ENCODE measurements at places on chromosomes 1 and 21.

- no peak for DNase-seq
These were observed 261.2 kb downstream of the RGS7 start for GRCh38 chr1:241095847-241096246.

DNA sequence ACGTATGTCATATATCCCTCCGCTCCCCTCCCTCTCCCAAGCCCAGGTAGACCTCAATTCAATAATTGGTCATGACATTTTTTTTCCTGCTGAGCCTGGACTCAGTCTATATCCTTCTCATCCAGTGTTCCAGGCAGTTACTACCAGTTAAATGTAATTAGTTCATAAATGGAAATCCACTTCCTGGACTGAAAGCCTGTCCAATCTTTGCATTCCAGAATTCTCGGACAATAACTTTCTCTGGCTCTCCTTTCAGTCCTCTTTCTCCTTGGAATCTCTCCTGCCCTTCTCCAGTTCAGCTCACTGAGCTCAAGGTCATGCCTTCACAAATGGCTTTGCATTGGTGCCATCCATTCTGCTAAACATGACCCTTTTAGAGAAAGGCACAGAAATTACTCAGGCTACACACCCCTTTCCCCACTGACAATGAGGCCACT is 34.8 kb downstream of the VWA5B1 start:
- DNase-seq: no peak

- DNase-seq: no peak
These were observed 673.4 kb upstream of the ADGRL4 start for GRCh38 chr1:79679916-79680315.

DNA sequence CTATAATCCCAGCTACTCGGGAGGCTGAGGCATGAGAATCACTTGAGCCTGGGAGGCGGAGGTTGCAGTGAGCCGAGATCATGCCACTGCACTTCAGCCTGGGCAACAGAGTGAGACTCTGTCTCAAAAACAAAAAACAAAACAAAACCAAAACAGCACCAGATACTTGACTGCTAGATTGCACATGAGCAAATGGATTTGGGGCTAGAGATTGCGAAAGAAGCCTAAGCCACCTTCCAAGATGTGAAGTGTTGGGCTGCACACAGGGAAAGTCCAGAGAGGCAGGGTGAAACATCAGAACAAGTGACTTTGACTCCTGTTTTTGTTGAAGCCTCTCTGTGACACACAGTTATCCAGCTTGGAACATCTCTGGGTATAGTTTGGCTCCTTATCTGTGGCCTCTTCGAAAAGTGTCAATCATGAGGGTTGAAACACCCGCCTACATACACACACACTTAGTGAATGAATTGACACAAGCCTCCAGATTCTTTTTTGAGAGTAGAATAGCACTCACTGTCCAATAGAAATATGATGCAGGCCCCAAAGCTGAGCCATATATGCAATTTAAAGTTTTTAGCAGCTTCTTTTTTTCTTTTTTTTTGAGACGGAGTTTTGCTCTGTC is 34.2 kb upstream of the GPR137B start:
- no peak for DNase-seq

DNA sequence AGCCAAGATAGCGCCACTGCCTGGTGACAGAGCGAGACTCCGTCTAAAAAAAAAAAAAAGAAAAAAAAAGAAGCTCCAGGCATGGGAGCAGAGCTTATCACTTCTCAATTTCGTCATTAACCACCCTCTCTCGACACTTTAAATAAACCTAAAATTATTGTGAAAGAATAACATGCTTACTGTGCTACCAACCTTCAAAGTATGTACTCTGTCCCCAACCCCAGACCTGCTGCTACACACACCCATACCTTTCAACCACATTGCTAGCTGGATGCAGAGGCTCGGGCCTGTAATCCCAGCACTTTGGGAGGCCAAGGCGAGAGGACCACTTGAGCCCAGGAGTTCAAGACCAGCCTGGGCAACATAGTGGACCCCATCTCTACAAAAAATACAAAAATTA is 38.7 kb downstream of the GNPAT start:
- no peak for DNase-seq

DNA sequence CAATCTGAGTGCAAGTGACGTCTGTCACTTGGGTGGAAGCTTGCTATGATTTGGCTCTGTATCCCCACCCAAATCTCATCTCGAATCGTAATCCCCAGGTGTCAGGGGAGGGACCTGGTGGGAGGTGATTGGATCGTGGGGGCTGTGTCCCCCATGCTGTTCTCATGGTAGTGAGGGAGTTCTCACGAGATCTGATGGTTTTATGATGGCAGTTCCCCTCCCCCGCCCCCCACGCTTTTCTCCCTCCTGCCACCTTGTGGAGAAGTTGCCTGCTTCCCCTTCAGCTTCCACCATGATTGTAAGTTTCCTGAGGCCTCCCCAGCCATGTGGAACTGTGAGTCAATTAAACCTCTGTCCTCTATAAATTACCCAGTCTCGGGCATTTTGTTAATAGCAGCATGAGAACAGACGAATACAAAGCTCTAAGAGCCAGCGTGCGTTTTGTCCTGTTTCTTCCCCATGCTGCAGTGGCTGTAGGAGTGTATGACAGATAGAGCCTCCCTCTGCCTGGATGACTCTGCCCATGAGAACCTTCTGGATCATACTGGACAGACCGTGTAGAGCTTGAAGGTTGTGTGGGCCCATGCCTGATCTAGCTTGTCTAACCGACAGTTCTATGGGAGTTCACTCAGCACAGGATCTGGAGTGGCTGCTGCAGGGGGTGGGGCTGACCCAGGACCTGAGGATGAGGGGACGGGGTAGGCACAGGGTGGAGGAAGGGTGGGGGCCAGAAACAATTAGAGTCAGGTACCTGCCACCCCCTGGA is 139.7 kb upstream of the ERRFI1 start:
- DNase-seq: no peak

GRCh38 chr21:44291078-44291935 is 5.6 kb downstream of the AIRE start:
- no peak for DNase-seq

GRCh38 chr1:5525597-5526384 is 466.4 kb downstream of the NPHP4 start:
- DNase-seq: no peak

DNA sequence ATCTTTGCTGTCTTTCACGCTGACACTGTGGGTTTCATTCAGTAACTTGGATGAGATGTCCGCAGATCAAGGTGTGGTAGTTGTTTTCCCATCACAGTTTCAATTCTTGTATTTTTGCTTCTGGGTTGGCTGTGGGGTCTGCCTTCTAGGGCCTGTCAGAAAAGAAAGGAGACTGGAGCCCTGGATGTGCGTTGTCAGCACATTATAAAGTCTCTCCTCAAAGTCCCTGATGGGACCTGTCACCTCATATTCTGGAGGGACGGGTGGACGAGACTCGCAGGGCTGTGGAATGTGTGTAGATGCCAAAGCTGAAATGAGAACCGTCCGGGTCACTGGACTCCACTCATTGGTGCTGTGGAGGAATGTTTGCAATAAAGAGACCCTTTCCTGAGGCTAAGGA is 11.3 kb downstream of the IGSF5 start:
- DNase-seq: no peak

- DNase-seq: no peak
These were observed 19.7 kb upstream of the GALNT2 start for GRCh38 chr1:230047114-230047865.

- DNase-seq: no peak
These were observed 2.3 kb upstream of the BATF3 start for GRCh38 chr1:212701910-212702309.

- no peak for DNase-seq
These were observed 402.7 kb upstream of the BRINP3 start for GRCh38 chr1:190880352-190880751.

GRCh38 chr1:56660293-56660692 is 15.2 kb downstream of the PRKAA2 start:
- no peak for DNase-seq

DNA sequence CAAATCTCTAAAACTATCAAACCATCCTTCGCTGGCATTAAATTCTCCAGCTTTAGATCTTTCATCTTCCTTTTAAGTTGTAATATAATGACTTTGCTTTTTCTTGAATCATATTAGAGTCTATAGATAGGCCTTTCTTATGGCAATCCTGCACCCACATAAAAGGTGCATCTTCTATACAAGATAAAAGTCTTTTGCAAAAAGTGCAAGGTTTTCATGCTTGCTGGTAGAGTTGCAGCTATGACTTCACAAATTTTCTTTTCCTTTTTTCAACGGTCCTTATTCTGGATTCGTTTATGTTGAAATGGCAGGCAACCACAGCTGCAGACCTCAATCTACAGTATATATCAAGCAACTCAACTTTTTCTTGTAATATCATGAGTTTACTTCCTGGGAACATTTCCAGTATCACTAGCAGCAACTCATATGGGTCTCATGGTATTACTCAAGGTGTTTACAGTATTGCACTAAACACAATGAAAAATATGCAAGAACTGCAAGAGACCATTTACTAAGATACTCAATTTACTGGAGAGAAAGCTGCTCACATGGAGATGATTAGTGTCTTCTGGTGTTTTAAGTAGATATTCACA is 22.1 kb downstream of the OMA1 start:
- no peak for DNase-seq

DNA sequence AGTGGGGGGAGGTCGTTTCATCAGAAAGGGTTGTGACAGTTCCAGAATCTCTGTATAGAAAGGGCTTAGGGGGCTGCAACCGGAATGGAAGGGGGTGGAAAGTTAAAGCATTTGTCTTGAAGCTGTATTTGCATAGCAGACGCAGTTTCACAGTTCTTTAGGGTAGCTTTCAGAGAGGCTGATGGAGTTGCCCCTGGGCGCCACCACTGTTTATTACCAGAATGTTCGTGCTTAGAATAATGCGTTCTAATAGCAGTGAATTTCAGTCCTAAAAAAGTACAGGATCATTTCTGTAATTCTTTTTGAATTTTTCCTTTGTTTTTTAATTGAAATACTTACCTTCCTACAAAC is 1.3 kb downstream of the EXO1 start:
- no peak for DNase-seq

DNA sequence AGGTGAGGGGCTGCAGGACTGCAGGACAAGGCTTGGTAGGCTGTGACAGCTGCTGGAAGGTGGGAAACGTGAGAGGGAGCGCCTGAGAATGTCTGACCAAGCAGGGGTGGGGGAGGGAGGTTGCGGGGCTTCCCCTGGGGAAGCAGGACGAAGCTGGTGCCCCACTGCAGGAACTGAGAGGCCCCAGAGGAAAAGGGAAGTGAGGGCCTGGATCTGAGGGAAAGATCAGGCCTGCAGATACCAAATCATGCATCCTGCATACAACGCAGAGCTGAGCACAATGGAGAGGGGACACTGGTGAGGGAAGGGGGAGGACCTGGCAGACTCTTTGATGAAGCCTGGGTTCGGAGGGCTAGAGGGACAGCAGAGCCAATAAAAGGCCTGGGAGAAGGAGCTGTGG is 65.7 kb upstream of the BACE2 start:
- no peak for DNase-seq

DNA sequence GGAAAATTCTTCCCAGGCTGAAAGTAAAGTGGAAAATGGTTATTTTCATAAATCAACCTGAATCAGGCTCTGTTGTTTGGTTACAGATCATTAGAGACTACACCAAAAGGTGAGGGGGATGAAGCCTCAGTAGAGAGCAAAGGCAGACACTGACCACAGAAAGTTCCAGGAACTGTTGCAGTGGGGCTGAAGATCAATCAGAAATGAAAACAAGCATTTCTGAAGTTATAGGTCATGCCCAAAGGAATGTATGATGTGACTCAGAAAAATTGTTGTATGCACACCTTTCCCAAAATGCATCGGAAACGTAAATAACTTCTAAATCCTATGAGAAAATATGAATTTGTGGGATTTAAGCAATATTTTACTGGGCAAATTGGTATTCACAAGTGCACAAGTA is 63.3 kb downstream of the FYB2 start:
- no peak for DNase-seq

- no peak for DNase-seq
These were observed 92.6 kb upstream of the NGF start for GRCh38 chr1:115430441-115431158.

DNA sequence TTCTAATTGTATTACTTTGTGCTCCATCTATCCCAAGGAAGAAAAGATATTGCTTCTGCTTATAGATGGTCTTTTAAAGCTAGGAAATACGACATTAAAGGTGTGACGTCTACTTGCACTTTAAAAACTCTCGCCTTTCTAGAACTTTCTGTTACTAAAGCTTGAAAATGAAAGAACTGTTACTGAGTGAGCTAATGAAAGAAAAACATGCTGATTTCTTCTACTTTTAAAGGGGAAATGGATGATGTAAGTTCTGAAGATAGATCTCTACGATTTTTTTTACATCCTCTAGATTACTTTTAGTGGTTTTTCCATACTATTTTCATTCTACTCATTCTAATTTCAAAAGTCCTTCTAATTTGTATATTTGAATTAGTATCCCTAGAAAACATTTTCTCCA is 387.5 kb downstream of the USP25 start:
- DNase-seq: no peak

DNA sequence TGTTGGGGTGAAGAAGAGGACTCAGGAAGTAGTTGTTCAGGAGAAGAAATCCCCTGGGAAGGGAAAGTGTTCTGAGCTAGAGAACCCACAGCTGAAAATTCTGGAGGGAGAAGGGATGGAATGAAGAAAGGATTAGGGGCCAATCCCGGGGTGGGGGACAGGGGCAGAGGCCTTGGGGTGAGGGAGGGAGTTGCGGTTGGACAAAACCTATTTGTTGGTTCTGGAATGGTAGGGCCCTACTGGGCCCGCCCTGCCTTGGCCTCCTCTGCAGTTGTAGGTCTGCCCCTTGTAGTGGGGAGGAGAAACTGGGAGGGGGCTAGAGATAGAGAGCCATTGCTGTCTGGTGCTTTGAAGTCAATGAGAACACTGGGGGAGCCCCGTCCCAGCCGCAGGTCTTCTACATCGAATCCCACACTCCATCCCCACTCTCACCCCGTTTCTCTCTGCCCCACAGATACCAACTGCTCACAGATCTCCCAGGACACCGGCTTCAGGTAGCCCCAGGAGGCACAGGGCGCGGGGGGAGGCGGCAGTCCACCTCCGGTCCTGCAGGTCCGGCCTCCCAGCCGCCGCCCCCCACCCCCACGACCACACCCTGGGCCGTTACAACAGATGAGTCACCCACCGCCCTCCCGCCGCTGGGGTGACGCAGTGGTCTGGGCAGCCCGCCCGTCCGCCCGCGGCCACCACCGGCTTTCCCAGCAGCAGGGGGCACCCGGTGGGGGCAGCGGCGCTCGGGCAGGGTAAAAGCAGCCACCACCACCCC is 1.1 kb downstream of the TAGLN2 start:
- peak; percentile 69 for DNase-seq

- DNase-seq: no peak
These were observed 54.2 kb downstream of the SEC16B start for GRCh38 chr1:177915641-177916040.

- no peak for DNase-seq
These were observed 70.3 kb upstream of the JAK1 start for GRCh38 chr1:65036570-65037051.

- no peak for DNase-seq
These were observed 7.0 kb upstream of the KCNJ15 start for GRCh38 chr21:38249696-38250278.

- no peak for DNase-seq
These were observed 50.7 kb upstream of the ST6GALNAC3 start for GRCh38 chr1:76023669-76024435.

- DNase-seq: no peak
These were observed 8.5 kb downstream of the MEX3A start for GRCh38 chr1:156073740-156074139.

GRCh38 chr1:8740034-8740449 is 77.4 kb downstream of the RERE start:
- DNase-seq: no peak

All from stimulated activated naive CD4-positive, alpha-beta T cell treated with Interleukin-2 at 50 U/mL for 16 hours (primary cell).